ENCODE measurements at places on chromosomes 2 and 18. TPM values are rescaled to one million over a fixed set of nuclear protein-coding genes. Genes with fewer than 3 reads are reported as not detected.

Gene CLEC4F
- not detected for total RNA-seq

Gene SERPINB13
- not detected for total RNA-seq

Gene HOXD13
- not detected for total RNA-seq

Gene SMIM21
- not detected for total RNA-seq

Gene MYO1B
- 35.3 TPM for total RNA-seq

Gene SGPP2
- total RNA-seq: 19.5 TPM

Gene ACOXL
- total RNA-seq: not detected

Gene GAREM2
- 21.5 TPM for total RNA-seq

Gene MC5R
- not detected for total RNA-seq

Gene C2orf80
- total RNA-seq: 45.3 TPM

Gene MYO5B
- total RNA-seq: 5.4 TPM

Gene AQP4
- total RNA-seq: 368 TPM

Gene UXS1
- total RNA-seq: 58.8 TPM

Gene PRKD3
- 12.0 TPM for total RNA-seq

Gene IL1R2
- 1.0 TPM for total RNA-seq

Gene PDE11A
- 2.0 TPM for total RNA-seq

Gene PSMA8
- not detected for total RNA-seq

Gene CFAP65
- 3.5 TPM for total RNA-seq

Gene EML6
- total RNA-seq: 21.3 TPM

Gene GNLY
- 0.95 TPM for total RNA-seq

Gene ADD2
- 153 TPM for total RNA-seq

Gene CXCR2
- 1.9 TPM for total RNA-seq

Gene DLX1
- total RNA-seq: 14.3 TPM

Gene CYRIA
- total RNA-seq: 58.6 TPM

Gene YWHAQ
- total RNA-seq: 291 TPM

Gene RUFY4
- total RNA-seq: 1.6 TPM

Gene GCA
- total RNA-seq: 28.2 TPM

Gene CREG2
- 165 TPM for total RNA-seq

Gene LCT
- not detected for total RNA-seq

Gene BOK
- total RNA-seq: 37.4 TPM

Gene DSC1
- total RNA-seq: 0.85 TPM

Gene SERPINB11
- not detected for total RNA-seq

Gene C2orf66
- total RNA-seq: not detected

Gene FZD7
- 2.3 TPM for total RNA-seq

Gene C1QL2
- 8.4 TPM for total RNA-seq

Gene REG3G
- total RNA-seq: not detected

Gene ALPP
- total RNA-seq: not detected

Gene CAVIN2
- 15.9 TPM for total RNA-seq

Gene FAM237A
- 1.7 TPM for total RNA-seq

Gene IGFBP5
- 96.2 TPM for total RNA-seq

Gene PCARE
- total RNA-seq: 0.33 TPM

Gene LHCGR
- total RNA-seq: not detected

Gene AMER3
- 28.5 TPM for total RNA-seq

Gene MYCN
- 8.4 TPM for total RNA-seq

Gene CFAP221
- 33.8 TPM for total RNA-seq

Gene YIPF4
- 32.0 TPM for total RNA-seq

Gene OSBPL6
- total RNA-seq: 29.1 TPM

Gene PAX8
- not detected for total RNA-seq

Gene ANO7
- 9.2 TPM for total RNA-seq

Gene TOGARAM2
- total RNA-seq: 9.3 TPM

Data from dorsolateral prefrontal cortex (tissue), 122 donors.